Erythroblast (primary cell): ENCODE measurements at places on chromosomes 1 and 21.
A peak's percentile ranks its signal among the peaks of the same experiment; 100 is the strongest.

GRCh38 chr1:116811321-116811720 is 57.1 kb downstream of the CD2 start:
- DNase-seq, result no peak

GRCh38 chr1:222034790-222035189 is 292.9 kb upstream of the DUSP10 start:
- no peak for DNase-seq

GRCh38 chr1:54453022-54453421 is 46.8 kb upstream of the SSBP3 start:
- DNase-seq, result no peak

DNA sequence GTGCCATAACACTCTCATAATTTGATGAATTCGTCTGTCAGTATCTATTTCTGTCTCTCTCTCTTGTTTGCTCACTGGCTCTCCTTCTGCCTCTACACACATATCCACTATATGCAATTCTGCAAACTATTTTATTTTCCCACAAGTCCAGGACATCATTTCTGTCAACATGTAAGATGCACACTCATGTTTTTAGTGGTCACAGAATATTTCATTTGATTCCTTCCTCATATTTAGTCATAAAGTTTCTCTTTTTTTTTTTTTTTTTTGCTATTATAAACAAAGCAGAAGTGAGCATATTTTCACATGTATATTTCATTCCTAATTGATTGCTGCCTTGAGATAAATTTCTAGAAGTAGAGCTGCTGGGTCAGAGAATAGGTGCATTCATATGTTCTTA is 165.3 kb downstream of the PGBD5 start:
- no peak for DNase-seq

DNA sequence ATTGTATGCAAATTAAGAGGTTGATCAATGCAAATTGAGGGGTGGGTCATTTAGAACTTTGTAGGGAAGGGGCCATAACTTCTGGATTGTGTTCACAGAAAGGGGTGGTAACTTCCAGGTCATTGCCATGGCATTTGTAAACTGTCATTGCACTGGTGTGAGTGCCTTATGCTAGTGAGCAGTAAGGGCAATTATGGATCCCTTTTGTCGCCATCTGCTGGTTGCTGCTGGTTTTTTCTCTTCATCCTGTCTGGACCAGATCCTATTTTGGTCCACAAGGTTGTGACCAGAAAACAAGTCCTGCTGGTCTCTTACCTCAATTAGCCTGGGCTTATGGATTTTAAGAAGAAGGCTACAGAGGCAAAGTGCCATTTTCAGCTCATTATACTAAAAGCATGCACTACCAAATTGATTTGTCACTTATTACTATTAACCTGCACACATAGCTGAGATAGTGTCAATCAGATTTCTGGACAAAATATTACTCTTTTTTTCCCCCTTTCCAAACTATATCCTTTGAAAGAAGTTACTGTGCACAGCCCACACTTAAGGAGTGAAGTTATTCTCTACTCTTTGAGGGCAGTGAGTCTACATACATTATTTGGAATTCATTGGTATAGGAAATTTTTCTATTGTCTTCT is 196.2 kb downstream of the ZC3H11B start:
- peak; percentile 44 for DNase-seq

- no peak for DNase-seq
Observed at GRCh38 chr1:238242181-238242580, 351.5 kb upstream of the ZP4 start.

DNA sequence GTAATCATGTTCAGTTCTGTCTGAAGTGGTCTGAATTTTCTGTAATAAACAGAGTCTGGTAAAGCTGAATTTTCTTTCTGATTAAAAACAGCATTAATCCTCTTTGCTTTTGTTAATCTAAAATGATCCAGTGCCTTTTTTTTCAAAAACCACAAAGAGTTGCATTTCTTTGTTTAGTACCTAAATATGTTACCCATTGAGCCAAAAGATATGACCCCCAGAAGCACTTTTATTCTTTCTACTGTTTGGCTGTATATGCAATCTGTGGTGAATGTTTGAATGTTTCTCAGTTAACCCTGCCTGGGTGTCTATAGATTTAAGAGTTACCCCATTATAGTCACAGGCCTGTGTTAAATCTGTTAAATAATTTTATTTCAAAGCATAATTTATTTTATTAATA is 394.8 kb downstream of the PTPRC start:
- no peak for DNase-seq

DNA sequence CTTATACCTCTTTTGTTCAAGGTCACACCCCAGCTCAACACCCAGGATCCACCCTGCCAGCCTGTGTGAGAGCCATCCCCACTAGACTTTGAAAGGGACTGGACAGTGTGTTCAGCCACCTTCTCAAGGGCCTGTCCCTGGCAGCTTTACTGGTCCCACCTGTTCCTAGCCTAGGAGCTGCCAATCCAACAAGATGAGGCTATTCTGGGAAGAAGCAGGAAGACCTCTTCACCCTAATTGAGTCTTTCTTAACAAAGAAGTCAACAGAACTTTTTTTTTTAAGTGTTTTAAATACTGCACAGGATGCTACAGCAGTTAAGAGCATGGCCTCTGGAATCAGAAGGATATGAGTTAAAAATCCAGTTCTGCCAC is 95.8 kb upstream of the HOOK1 start:
- no peak for DNase-seq

GRCh38 chr1:201468501-201468843 is 516 bp downstream of the PHLDA3 start:
- DNase-seq, result peak; percentile 37

DNA sequence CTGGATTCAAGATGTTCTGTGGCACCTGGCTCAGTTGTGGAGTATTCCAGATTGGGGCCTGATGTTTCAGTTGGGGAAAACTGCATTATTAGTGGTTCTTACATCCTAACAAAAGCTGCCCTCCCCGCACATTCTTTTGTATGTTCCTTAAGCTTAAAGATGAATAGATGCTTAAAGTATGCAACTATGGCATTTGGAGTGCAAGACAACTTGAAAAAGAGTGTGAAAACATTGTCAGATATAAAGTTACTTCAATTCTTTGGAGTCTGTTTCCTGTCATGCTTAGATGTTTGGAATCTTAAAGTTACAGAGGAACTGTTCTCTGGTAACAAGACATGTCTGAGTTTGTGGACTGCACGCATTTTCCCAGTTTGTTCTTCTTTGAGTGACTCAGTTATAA is 7.2 kb downstream of the FPGT start:
- no peak for DNase-seq

GRCh38 chr1:168795681-168796080 is 66.7 kb upstream of the DPT start:
- no peak for DNase-seq

GRCh38 chr21:21712748-21713520 is 714.7 kb downstream of the NCAM2 start:
- no peak for DNase-seq

DNA sequence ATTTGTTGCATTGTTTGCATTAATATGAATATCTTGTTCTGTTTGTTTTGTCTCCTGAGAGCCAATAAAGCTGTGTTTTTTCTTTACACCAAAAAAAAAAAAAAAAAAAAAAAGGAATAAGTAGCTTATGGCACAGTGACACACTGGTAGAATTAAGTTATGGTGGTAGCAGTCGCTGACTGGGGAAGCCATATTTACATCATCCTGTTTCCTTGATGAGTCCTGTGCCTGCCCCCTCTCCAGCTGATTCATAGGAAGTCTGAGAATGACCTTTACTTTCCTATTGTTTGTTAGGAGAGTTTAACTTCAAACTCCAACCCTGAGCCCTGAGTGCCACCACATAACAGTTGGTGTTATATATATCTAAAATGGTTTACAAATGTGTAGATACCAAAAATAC is 62.2 kb downstream of the OBSCN start:
- no peak for DNase-seq

DNA sequence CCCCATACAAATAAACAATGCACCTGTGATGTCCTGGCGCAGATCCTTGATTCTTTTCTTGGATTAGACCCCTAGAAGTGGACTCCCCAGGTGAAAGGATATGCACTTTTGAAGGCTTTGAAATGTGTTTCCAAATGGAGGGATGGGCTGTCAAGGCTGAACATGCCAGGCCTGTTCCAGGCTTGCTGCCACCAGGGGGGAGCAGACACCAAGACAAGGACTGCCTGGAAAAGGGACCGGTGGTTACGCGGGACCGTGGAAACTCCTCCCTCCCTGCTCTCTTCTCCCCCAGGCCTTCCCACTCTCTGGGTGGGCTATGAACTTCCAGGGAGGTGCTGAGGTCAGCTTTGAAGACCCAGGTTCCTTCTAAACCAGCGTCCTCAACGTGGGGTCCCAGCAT is 12.7 kb downstream of the C1QB start:
- DNase-seq, result peak; percentile 16

GRCh38 chr1:42305639-42306038 is 29.4 kb downstream of the FOXJ3 start:
- no peak for DNase-seq

GRCh38 chr1:156499842-156500542 is 583 bp downstream of the MEF2D start:
- DNase-seq, result peak; percentile 60

GRCh38 chr1:85836736-85837135 is 128.5 kb upstream of the ZNHIT6 start:
- DNase-seq, result no peak

- DNase-seq, result no peak
Observed at GRCh38 chr1:81606656-81607055, 194.1 kb upstream of the ADGRL2 start.

GRCh38 chr1:171653796-171654195 is 1.3 kb upstream of the MYOC start:
- DNase-seq, result no peak

DNA sequence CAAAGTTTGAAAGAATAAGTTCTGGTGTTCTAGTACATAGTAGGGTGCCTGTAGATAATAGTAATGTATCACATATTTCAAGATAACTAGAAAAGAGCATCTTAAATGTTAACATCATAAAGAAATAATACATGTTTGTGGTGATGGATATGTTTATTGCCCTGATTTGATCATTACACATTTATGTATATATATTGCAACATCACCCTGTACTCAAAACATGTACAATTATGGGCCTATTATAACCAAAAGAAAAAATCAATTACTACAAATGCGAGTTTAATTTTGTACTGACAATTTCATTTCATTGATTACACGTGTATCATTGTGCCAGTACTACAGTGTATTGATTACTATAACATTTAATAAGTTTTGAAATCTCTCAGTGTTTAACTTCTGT is 609.2 kb upstream of the BRINP3 start:
- no peak for DNase-seq

DNA sequence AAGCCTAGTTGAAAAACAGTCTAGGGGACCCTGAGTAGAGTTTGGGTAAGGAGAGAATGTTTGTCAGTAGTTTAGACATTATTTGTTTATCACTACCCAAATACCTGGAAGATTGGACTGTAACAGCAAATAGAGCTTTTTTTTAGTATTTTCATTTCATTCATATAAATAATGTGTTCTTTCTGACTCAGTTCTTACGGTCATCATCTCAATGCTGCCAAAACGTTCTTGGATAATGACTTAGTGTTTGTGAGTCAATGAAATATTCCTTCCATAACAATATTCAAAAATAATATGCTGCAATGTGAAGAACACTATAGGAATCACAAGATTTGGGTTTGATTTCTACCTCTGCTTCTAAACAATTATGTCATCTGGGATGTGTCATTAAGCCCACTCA is 400.0 kb upstream of the PKN2 start:
- DNase-seq, result no peak

DNA sequence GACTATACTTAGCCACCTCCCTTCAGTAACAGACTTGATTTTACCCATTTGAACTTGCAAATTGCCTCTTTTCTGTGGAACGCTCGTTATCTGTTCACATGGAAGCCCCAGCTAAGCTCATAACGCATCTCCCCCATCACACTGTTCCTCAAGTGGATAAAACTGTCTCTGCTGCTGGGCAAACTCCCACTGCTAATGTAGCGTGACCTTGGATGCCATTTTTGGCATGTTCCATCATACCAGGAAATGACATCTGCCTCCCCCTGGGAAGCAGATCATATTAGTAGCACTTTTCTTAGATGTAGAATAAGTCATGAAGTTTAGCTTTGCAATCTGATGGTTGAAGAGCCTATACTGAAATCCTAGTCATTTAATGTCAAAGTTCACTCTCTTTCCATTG is 528.7 kb upstream of the PLXNA2 start:
- no peak for DNase-seq

DNA sequence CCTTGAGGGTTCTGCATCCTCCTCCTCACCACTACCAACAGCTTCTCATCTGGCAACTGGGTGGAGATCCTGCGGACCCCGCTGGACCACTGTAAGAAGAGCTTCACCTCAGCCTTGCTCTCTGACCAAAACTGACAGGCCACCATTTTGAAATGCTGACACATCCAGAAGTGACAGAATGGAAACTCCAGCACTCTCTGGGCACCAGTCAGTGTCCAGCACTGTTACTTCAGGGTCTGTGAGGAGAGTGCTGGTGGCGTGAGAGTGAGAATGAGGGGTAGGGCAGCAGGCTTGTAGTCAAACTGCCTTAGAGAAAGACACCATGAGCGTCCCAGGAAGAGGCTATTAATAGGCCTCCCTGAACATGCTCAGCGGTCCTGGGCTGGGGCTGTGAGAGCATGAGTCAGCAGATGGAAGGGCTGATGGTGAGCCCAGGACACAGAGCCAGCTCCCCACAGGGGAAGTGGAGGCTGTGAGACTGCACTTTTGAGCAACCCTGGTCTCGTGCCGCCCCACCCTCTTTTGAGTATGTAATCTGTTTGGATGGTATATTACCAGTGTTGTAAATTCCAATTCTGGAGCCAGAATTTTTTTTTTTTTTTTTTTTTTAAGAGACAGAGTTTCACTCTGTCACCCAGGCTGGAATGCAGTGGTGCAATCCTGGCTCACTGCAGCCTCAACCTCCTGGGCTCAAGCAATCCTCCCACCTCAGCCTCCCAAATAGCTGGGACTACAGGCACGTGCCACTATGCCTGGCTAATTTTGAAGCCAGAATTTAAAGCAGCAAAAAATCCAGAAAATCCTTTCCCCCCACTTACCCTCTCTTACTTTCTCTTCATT is 34.4 kb upstream of the SLC30A1 start:
- peak; percentile 97 for DNase-seq

DNA sequence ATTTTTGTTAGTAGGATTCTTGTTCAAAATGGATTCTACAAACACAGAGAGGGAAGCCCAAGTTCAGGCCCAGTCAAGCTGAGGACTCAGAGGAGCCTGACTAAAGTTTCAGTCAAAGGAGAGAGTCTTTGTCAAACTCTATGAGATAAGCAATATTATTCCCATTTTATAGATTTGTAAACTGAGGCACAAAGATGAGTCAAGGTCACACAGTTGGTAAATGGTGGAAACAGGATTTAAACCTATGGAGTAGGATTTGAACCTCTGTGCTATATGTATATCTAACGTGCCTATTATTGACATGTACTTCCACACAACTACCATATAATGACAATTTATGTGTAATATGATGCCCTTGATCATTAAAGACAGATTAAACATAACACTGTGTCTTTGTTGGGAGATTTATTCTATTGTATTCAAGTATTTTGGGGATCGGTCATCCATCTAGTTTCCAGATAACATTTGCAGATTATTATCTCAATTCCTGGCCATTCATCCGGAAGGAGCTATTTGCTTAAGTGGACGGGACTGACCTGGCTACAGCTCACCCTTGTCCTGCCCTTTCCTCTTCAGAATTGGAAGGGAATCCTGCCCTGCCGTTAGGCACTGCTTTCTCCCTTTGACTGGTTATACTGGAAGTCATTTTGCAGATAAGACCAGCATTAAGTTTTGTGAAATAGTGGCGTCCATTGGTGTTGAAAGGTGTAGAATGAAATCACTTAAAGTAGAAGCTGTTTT is 86.1 kb upstream of the LMO4 start:
- no peak for DNase-seq
